ENCODE measurements at places on chromosomes 3 and 15. TPM values are rescaled to one million over a fixed set of nuclear protein-coding genes. Genes with fewer than 3 reads are reported as not detected.

DAZL gene
- total RNA-seq, result 0.04 TPM

TMED3 gene
- total RNA-seq, result 164 TPM

LIPC gene
- total RNA-seq, result not detected

AHSG gene
- not detected for total RNA-seq

DPPA2 gene
- not detected for total RNA-seq

ZBED2 gene
- 0.35 TPM for total RNA-seq

GHRL gene
- total RNA-seq, result not detected

Data from PC-3 (cell line).